ENCODE measurements at places on chromosomes 2 and 18. TPM values are rescaled to one million over a fixed set of nuclear protein-coding genes. Genes with fewer than 3 reads are reported as not detected.

Gene EPB41L3
- 140 TPM for total RNA-seq

Gene ASB1
- total RNA-seq = 12.7 TPM

Gene INPP5D
- total RNA-seq = under 0.01 TPM

Gene SLC16A14
- under 0.01 TPM for total RNA-seq

Gene WDR54
- total RNA-seq = 33.0 TPM

Gene GAREM1
- 13.1 TPM for total RNA-seq

Gene TXNL4A
- total RNA-seq = 49.9 TPM

Gene IGFBP5
- total RNA-seq = 3.3 TPM

Gene SCTR
- total RNA-seq = not detected

Gene SIX3
- total RNA-seq = not detected
